ENCODE measurements at places on chromosomes 2 and 18.

- DNase-seq: no peak
Observed at GRCh38 chr2:108364676-108365297, 13.0 kb upstream of the SULT1C4 start.

DNA sequence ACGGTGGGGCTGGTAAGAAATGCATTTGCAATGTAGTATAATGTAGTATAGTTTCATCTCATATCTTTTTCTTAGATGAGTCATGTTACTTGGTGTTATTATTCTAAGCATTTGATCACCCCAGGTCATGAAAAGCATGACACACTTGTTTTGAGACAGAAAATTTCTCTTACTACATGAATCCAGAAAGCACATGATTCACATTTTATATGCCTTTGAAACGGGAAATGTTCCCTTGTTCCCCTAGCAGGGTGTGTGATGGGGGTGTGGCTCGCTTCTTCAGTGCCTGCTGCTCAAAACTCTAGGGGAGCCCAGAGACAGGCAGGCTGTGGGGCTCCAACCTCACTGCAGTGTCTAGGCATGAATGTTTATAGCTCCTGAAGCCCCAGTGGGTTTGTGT, 116.0 kb upstream of the RAB27B start:
- DNase-seq: no peak

DNA sequence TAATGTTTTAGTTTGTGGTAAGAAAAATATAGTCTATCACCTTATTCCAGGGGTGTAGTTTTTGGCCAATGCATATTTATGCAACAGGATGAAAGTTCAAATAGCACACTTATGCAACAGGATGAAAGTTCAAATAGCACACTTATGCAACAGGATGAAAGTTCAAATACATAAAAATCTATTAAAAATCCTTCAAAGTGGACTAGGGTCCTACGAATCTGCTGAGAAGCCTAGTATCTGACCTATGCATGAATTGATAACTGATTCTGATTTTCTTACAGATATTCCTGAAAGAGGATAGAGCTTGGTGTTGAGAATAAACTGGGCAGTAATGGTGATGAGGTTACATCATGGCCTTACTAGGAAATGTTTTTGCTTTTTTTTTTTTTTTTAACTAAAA, 2.8 kb downstream of the PECR start:
- no peak for DNase-seq

DNA sequence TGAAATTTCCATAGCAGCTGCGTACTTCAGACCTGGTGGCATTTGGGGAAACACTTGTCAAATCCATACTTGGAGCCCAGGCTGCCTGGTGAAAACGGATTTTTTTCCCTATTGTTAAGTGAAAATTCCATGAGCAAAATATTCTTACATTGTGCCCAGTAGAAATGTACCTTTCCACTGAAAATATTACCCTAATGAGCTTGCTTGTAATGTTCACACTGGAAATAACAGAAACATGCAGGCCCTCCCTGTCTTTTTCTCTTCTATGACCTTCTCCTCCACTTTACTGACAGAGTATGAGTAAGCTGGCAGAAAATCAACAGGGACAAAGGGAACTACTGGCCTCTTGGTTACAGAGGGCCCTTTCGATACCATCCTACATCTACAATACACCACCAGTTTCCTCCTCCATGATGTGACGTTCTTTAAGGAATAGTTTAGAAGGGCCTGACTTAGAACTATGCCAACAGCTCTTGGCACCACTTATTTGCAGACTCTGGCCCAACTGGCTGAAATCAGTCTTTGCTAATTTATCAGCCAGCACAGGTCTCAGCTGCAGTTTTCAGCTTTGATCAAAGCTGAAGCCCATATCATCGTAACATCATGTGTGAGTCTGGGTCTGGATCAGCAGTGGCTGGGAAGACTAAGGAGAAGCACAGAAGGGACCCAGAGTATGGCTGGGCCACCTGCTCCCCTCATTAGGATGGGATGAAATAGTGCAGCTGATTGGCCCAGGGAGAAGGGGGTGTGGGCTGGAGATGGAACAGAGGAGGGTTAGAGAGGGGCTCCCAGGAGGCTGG, 272.2 kb upstream of the ID2 start:
- DNase-seq: no peak

DNA sequence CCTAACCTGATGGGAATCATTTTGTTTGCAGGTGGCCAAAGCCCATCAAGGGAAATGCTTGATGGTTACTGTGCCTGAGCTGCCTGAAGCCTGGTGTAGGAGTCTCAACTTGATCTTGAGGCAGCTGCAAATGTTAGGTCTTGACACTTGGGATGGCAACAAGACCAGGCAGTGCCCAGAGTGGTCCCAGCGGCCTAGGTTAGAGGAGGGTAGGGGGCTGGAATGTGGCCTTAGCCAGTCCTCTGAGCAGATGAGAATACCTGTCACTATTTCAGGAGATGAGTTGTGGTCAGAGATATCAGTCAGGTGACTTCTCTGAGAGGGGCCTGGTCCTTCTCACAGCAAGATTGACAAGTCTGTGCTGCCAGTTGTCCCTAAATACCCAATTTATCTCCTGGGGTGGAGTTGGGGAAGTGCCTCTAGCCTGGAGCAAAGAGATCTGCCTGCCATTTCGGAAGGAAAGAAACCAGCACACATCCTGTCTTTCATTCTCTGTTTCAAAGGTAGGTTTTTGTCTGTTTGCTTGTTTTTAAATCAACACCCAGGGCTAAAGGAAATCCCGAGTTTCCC, 13.4 kb downstream of the SPTBN1 start:
- DNase-seq: no peak

DNA sequence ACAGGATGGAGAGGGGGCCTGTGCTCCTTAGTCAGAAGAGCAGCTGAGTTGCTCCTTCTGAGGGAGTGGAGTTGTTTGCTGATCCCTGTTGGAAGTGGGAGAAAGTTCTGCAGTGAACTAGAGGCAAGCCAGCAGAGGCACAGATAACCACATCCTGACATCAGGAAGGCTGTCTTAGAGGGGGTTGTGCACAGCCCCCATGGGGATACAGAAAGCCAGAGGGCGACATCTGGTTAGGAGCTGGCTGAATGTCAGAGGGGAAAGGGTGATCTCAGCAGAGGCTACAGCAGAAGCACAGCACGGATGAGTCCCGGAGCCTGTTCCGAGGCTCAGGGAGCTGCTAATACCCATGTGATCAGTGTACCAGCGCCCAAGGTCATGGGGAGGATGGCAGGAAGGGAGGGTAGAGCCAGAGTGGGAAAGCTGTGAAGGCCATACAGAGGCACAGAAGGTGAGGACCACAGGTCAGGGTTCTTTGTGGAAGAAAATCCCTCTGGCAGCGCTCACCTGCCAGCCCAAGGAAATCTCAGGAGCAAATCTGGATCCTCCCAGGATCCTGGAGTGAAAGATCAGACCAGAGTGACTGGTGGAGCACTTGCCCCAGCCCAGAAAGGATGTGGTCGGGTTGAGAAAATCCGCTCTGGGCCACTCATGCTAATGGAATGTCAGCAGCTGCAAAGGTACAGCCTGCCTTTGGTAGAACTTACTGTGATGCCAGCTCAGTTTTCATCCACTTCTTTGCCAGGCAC, 111.8 kb downstream of the STPG4 start:
- no peak for DNase-seq

- no peak for DNase-seq
Observed at GRCh38 chr2:84492571-84492970, 23.7 kb upstream of the DNAH6 start.

DNA sequence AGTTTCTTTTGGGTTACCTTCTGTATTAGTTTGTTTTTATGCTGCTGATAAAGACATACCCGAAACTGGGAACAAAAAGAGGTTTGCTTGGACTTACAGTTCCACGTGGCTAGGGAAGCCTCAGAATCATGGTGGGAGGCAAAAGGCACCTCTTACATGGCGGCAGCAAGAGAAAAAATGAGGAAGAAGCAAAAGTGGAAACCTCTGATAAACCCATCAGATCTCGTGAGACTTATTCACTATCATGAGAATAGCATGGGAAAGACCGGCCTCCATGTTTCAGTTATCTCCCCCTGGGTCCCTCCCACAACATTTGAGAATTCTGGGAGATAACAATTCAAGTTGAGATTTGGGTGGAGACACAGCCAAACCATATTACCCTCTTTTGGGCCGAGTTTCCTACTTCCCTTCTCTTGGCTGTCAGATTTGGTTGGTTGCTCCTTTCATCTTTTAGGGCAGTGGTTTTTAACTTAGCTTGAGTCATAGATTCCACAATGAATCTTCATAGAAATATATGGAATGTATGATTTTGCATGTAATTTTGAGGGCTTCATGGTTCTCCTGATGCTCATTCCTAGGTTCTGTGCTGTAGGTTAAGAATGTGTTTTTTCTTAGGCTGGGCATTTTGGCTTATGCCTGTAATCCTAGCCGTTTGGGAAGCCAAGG, 44.2 kb downstream of the CEP192 start:
- no peak for DNase-seq
